ENCODE measurements at places on chromosomes 3 and 15.

GRCh38 chr15:60704717-60705116, 225.8 kb upstream of the ICE2 start:
- DNase-seq, result no peak

DNA sequence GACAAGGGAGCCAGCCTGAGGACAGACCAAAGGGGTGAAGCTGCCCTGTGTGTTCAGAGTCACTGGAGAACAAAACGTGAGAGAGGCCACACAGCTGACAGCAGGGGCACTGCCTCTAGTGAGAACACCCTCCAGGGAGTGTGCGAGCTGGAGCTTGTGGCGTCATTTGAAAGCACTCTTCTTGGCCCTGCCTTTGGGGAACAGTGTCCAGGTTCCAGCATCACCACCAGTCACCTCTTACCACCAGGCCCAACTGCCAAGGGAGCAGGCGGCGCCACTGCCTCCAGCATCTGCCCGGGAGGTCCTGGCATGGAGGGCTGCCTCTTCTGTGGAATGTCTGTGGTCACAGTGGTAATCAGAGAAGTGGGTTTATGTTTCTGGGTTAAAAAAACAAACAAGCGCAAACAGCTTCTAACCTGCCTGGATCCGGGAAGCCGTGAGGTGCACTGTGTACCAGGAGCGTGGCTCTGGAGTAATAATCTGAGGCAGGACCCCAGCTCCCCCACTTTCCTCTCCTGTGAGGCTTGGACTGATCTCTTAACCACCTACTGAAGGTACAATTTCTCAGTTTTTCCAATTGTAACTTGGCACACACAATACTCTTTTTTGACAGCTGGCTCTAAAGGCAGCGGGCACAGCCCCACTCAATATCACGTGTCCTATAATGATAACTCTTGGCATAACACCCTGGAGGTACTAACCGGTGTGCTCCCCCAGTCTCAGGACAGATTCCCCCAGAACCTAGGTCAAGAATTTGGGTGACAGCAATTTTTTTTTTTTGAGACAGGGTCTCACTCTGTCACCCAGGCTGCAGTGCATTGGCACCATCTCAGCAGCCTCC, 32.2 kb upstream of the CDCP1 start:
- no peak for DNase-seq

DNA sequence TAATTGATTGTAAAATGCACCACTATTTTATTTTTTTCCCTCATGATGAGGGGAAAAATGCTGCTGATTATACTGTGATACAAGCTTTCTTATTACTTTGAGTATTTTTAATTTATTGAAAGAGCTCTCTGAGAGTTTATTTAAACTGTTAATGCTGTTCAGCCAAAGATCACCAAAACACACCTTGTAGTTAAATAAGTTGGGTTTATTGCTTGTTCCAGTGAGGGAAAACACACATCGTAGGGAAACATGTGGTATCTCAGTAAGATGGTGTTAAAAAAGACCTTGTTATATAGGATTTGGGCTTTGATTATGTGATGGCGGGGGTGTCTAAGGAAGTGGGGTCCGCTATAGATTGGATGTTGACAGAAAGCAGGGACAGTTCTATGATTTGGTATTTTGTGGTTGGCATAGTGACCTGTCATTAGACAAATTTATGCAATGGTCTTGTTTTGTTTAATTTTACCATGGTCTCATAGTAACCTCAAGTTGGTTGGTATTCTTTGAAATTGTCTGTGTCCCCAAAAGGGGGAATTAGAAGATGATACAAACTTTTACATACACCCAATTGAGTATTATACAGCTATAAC, 11.1 kb downstream of the HACD3 start:
- DNase-seq, result no peak

DNA sequence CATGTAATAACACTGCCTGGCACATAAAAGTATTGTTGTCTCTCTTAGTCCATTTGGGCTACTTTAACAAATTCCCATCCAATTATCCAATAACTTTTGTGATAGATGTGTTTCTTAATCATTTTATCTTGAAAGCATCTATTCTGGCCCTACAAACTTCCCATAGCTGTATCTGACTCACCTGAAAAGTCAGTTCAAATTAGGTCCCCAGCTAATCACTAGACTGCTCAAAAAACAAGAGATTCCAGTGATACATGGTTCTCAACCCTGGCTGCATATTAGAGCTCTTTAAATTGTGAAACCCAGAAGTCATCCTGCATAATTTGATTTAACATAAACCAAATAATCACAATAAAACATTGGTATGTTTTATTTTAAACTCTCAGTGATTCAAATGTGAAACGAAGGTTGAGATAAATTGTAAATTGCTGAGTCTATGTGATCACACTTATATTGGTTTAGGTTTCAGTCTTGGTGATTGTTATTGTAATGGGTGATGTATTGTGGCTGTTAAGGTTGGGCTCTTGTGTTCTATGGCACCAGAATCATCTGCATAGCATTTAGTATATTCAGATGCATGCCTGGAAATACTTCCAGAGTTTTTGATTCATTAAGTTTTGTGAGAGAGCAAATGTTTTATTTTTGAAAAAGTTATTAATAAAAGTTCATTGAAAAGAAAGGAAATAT, 268.9 kb upstream of the KCNMB2 start:
- DNase-seq, result no peak

DNA sequence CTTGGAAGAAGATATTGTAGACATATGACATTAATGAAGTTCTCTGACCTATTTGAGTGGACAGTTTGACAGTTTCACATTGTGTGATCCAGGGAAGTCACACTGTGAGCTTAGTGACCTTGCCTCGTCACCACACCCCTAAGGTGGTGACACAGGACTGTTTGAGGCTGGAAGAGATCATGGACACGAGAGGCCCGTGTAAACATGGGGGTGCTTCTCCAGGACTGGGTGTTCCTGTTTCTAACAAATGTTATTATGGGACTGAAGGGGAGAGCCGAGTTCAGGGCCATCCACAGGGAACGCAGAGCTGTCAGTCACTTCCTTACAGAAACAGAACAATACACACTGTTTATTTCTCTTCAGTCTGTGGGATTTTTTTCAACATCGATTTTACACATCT, 96.5 kb upstream of the DNAJC19 start:
- no peak for DNase-seq

GRCh38 chr3:133996996-133997395, 32.7 kb downstream of the SLCO2A1 start:
- no peak for DNase-seq

- DNase-seq, result no peak
Measured at GRCh38 chr3:99948467-99949089, 130.9 kb downstream of the CMSS1 start.

DNA sequence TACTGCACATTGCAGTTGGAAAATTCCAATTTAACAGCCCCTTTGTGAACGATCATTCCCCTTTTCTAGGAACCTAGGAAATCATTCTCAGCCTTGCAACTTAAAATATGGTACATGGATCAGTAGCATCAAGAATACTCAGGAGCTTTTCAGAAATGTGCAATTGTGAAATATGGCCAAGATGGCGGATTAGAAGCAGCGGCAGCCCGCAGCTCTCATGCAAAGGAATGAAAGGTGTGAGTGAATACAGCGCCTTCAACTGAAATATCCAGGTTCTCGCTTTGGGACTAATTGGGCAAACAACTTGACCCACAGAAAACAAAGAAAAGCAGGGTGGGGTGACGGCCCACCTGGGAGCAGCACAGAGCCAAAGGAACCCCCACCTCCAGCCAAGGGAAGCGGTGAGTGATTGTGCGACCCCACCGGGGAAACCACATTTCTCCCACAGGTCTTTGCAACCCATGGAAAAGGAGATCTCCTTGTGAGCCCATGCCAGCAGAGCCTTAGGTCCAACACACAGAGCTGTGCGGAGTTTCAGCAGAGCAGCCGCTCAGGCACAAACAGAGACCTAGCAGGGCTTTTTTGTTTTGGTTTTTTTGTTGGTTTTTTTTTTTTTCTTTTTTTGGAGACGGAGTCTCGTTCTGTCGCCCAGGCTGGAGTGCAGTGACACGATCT, 7.6 kb upstream of the AVEN start:
- DNase-seq, result no peak

- no peak for DNase-seq
Measured at GRCh38 chr3:3316521-3316920, 137.0 kb upstream of the CRBN start.

- no peak for DNase-seq
Measured at GRCh38 chr15:36234743-36235142, 344.7 kb upstream of the CDIN1 start.

DNA sequence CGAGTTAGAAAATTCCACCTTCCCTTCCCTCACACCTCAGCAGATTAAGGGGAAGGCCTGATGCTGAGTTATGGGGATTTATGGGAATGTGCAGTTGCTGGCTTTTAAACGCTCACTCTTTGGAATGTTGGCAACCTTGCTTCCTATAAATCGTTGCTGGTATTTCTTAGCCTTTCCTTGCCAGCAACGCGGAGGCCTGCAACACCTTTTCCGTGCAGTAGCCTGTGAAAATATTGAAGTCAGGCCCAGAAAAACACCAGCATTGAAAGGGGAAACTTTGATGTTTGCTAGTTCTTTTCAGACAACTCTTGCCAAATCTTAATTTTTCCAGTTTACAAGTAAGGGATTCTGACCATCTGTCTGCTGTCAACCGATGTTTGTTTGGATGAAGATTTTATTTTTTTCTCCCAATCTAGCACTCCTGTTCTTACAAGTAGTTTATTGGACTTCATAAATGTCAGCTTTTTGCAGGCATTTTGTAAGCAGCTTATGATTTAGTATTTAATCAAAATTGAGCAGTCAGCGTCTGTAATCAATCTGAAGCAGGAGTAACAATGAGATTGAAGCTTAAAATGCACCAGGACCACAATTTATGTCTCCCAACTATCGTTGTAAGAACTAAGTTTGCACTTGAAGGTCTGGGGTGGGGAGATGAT, 251.0 kb downstream of the RPLP1 start:
- DNase-seq, result no peak

DNA sequence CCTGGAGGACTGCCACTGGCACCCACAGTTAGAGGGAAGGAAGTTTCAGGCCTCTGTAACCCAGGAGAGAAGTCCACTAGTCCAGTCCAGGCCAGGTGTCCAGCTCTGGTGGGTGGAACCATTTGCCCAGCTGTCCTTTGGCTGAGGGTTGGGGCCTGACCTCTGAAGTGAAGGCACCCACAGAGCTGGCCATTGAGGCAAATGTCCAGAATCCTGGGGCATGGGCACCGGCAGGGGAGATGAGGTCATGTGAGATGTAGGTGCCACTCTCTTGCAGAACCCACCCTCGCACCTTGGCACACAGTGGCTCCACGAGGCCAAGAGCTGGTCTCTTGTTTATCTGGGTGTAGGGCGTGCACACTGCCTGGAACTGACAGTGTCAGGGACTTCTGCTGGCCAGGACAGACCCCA, 162.8 kb downstream of the SMAD6 start:
- DNase-seq, result no peak

DNA sequence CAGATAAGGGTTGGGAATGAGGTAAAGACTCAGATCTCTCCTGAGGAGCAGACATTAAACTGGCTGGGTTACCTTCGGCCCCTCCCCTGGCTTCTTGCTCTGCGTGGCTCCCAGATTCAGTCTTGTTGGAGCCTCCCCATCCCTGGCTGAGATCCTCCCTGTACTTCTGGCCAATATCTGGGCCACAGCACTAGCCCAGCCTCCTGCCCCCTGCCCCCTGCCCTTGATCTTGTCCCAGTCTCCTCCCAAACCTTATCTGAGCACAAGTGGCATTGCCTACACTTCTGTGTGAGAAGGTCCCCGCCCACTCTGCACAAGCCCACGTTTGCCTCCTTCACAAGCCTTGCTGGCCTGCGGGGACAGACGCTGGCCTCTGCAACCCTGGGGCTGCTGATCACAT, 16.8 kb downstream of the PLA2G4F start:
- DNase-seq, result no peak

DNA sequence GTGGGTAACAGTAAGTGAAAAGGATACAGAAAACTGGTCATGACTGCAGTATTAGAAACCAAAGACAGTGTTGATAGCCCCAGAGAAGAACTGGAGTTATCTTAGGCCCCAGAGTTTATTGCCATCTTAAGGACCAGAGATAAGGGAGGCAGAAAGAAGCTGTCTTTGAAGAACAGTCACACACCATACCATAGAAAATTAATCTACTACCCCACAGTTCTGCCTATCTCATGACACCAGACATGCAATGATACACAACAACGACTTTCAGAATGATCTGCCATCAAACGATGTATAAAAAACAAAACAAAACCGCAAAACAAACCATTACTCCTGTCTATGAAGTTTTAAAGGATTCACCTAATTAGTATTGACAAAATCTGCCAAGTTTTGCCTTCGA, 9.6 kb downstream of the CPOX start:
- no peak for DNase-seq

DNA sequence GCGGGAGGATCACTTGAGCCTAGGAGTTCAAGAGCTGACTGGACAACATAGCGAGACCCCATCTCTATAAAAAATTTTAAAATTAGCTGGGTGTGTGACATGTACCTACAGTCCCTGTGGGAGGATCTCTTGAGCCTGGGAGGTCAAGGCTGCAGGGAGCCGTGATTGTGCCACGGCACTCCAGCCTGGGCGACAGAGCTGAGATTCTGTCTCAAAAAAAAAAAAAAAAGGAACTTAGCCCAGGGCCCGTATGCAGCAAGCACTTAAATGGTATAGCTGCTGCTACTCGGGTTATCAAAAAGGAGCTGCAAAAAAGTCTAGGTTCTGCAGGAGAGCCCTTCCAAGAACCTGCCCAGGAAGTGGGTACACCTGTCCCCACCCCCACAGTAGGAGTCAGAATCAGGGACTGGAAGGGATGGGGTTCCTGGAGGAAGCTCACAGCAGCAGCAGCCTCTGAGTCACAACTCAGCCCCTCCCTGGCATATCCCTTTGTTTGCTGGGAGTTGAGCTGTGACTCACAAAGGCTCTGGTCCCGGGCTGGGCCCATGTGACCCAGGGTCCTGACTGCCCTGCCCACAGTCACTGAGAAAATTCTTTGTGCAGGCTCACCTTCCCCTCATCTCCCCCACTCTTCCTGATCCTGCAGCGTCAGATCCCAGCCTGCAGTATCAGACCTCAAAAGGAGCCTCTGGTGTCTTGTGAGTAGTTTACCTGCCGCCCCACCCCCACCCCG, at the start of gene SPATA12:
Gene SPATA12 (plus strand): TSS at position 576 of the 733 bp plus-strand sequence. CDS start 13,031 bp downstream, outside the sequence.
- no peak for DNase-seq

- DNase-seq, result no peak
Measured at GRCh38 chr3:112335434-112335781, 2.5 kb downstream of the CD200 start.

GRCh38 chr3:150074277-150074676, 103.6 kb upstream of the PFN2 start:
- no peak for DNase-seq

- DNase-seq, result no peak
Measured at GRCh38 chr3:42827654-42828053, 18.4 kb downstream of the ACKR2 start.

- no peak for DNase-seq
Measured at GRCh38 chr15:80478075-80478474, 73.9 kb downstream of the ARNT2 start.

DNA sequence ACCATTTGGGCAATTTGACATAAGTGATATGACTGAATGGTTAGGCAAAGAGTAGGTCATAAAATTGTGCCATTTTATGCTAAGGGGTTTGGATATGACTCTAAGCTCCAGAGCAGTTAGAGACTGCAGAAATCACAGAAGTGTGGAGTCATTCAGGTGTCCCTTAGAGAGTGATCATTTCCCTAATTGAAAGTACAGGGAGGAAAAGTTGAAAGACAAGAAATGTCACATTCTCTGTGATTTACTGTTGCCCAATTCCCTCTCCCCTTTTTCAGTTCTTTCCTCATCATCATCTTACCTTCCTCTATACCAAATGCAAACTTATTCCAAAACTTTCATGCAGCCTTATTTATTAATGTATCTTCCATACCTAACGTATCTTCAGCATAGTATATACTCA, 2.7 kb upstream of the GOLGB1 start:
- DNase-seq, result no peak

- no peak for DNase-seq
Measured at GRCh38 chr3:46931631-46932331, 44.8 kb downstream of the CCDC12 start.

- DNase-seq, result no peak
Measured at GRCh38 chr15:98893401-98893800, 114.2 kb downstream of the PGPEP1L start.
